ENCODE measurements at places on chromosomes 3 and 15.

DNA sequence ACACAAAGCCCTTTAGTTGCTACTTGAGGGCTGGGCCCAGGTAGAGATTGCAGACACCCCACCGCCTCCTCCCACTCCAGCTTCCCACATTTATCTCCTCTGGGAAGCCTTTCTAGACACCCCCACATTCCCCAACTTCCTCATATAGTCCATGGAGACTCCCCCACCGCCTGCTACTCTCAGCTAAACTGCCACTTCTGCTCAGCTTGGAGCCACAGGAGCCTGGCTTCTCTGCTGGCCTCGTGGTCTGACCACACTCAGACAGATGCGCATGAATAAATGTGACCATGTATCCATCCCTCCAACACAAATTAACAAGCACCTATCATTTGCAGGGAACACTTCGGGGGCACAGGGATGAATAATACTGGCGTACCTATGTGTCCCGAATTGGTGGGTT, 10.5 kb upstream of the ACSBG1 start:
- H3K36me3 ChIP-seq = no peaks in the 10 kb centered on the region
- no peaks in the 10 kb centered on the region for H3K27me3 ChIP-seq
- no peak overlapping the region for H3K27ac ChIP-seq
- H3K4me3 ChIP-seq = no peak overlapping the region

- no peaks in the 10 kb centered on the region for H3K4me1 ChIP-seq
- H3K27me3 ChIP-seq = no peaks in the 10 kb centered on the region
- H3K4me3 ChIP-seq = no peak overlapping the region
These were observed 14.6 kb upstream of the NIT2 start for GRCh38 chr3:100319951-100320350.

DNA sequence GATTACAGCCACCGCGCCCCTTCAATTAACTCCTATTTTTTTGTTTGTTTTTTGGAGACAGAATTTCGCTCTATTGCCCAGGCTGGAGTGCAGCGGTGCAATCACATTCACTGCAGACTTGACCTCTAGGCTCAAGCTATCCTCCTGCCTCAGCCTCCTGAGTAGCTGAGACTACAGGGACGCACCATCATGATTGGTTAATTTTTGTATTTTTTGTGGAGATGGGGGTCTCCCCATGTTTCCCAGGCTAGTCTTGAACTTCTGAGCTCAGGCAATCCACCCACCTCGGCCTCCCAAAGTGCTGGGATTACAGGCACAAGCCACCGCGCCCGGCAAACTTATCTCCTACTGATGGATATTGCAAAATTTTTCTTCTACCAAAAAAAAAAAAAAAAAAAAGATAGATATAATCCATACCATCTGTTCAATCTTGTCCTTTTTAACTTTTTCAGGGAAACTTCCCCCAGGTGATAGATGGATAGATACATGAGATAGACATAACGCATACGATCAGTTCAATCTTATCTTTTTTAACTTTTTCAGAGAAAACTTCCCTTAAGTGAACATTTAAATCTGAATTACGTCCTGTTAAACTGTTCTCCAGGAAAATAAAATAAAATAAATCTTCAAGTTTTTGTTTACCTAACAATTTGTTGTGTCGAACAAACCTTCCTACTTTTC, 693 bp upstream of the RPSA start:
- DNase-seq = no peak
- peak overlapping the region; percentile 72 for H3K4me3 ChIP-seq
- no peaks in the 10 kb centered on the region for H3K27me3 ChIP-seq
- peak overlapping the region; percentile 73 for H3K27ac ChIP-seq

DNA sequence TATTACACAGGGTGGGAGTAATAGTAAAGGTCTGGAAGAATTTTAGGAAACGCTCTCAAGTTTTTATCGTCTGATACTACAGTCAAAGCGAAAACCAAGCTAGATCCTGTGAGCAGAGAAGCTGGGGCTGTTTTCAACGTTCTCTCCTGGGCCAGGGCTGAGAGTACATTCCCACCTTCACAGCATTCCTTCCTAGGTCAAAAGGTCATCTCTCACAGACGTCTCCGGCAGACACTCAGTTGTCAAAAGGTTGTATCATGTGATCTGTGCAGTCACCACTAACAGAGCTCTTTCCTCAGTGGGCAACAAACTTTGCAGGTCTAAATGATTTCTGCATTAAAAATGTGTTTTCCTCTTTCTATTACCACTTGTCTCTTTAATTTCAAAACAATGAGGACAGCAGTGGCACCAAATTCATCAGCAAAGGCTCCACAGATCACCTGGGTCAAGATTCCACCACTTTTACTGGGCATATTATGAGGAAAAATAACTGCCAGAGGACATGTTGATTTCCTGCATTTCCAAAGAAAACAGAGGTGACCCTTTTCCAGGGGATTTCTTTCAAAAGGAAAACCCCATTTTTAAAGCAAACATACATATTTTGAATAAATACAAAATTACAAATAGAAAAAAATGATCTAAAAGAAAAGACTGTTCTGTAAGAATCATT, 41.9 kb downstream of the MEIS2 start:
- H3K27me3 ChIP-seq = no peaks in the 10 kb centered on the region
- no peaks in the 10 kb centered on the region for H3K4me1 ChIP-seq
- no peaks in the 10 kb centered on the region for H3K36me3 ChIP-seq

GRCh38 chr3:48187579-48188265, 495 bp downstream of the CDC25A start:
- peak; percentile 58 for DNase-seq
- H3K27ac ChIP-seq = peak overlapping the region; percentile 21
- H3K4me3 ChIP-seq = peak overlapping the region; percentile 58
- peaks cover 10% of the 10 kb centered on the region for H3K4me1 ChIP-seq
- no peaks in the 10 kb centered on the region for H3K27me3 ChIP-seq

DNA sequence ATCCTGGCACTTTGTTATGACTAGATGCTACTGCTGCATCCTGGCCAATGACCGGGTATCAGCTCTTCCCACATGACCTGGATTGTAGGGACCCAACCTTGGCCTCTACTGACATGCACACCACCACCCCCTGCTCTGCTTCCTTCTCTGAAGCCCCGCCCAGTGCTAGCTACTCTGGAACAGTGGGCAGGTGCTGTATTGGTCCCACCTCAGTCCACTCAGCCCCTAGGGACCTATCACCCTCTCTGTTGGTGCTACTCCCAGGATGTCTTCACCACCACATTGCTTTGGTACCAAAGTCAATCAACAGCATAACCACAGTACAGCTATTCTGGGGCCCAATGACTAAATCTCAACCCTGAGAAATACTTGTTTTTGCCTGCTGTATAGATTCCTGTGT, 170.2 kb upstream of the PRICKLE2 start:
- H3K4me3 ChIP-seq = no peak overlapping the region
- H3K4me1 ChIP-seq = no peaks in the 10 kb centered on the region
- no peaks in the 10 kb centered on the region for H3K27me3 ChIP-seq
- H3K27ac ChIP-seq = no peak overlapping the region

DNA sequence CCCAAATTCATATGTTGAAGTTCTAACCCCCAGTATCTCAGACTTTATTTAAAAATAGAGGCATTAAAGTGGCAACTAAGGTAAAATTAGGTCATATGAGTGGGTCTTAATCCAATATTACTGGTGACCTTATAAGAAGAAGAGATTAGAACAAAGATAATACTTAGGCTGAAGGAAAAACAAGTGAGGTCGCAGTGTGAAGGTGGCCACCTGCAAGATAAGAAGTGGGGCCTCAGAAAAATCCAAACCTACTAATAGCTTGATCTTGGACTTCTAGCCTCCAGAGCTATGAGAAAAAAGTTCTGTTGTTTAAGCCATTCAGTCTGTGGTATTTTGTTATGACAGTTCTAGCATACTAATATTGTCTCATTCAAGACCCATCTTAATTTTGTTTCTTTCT, 159.9 kb upstream of the PEX5L start:
- H3K36me3 ChIP-seq = no peaks in the 10 kb centered on the region
- no peaks in the 10 kb centered on the region for H3K27me3 ChIP-seq
- H3K4me3 ChIP-seq = no peak overlapping the region
- H3K4me1 ChIP-seq = no peaks in the 10 kb centered on the region
- no peak for DNase-seq

- no peaks in the 10 kb centered on the region for H3K36me3 ChIP-seq
- H3K27me3 ChIP-seq = no peaks in the 10 kb centered on the region
- H3K4me1 ChIP-seq = no peaks in the 10 kb centered on the region
- DNase-seq = no peak
- no peak overlapping the region for H3K4me3 ChIP-seq
These were observed 182.7 kb upstream of the GADL1 start for GRCh38 chr3:31077021-31077601.

DNA sequence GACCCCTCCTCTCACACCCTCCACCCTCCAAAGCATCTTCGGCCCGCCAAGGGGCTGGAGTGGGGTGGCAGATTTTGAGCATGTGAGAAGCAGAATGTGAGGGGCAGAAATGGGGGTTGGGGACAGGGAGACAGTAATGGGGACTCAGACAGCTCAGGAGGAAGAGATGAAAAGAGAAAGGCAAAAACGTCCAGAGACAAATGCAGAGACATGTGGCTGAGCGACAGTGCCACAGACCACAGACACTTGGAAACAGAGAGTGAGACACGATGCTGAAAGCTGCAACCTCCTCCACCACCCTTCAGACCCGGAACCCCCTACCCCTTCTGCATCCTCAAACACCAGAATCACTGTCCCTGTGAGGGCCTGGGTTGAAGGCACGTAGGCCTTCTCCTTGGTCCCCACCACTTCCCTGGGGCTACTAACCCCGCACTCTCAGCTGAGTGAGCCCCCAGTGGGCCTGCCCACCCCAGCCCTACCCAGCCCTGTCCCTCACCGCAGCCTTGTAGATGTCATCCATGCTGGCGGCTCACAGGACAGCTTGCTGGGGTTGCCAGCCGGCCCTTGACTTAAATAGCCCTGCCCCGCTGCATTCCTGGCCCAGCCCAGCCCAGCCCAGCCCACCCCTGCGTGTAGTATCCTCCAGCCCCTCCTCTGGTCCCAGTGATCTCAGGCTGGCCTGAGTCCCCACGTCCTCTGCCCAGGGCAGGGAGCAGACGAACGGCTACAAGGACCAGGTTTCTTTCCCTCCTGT, at the start of gene TNNC1:
Gene TNNC1 (minus strand): TSS at position 546 of the 754 bp plus-strand sequence. CDS start 26 bp downstream, at position 520.
- no peak for DNase-seq
- no peaks in the 10 kb centered on the region for H3K27me3 ChIP-seq
- peaks cover 28% of the 10 kb centered on the region for H3K4me1 ChIP-seq

GRCh38 chr3:111143-112069, 85.2 kb upstream of the CHL1 start:
- no peaks in the 10 kb centered on the region for H3K27me3 ChIP-seq
- no peak for DNase-seq
- H3K4me3 ChIP-seq = no peak overlapping the region
- H3K4me1 ChIP-seq = no peaks in the 10 kb centered on the region

GRCh38 chr3:87855616-87856015, 203.2 kb downstream of the CGGBP1 start:
- H3K27ac ChIP-seq = no peak overlapping the region
- no peak for DNase-seq
- H3K4me3 ChIP-seq = no peak overlapping the region
- no peaks in the 10 kb centered on the region for H3K27me3 ChIP-seq
- no peaks in the 10 kb centered on the region for H3K36me3 ChIP-seq

- H3K27ac ChIP-seq = no peak overlapping the region
- H3K4me3 ChIP-seq = no peak overlapping the region
- DNase-seq = peak; percentile 21
- peaks cover 25% of the 10 kb centered on the region for H3K4me1 ChIP-seq
These were observed 990 bp upstream of the CLDN1 start for GRCh38 chr3:190323246-190323626.

DNA sequence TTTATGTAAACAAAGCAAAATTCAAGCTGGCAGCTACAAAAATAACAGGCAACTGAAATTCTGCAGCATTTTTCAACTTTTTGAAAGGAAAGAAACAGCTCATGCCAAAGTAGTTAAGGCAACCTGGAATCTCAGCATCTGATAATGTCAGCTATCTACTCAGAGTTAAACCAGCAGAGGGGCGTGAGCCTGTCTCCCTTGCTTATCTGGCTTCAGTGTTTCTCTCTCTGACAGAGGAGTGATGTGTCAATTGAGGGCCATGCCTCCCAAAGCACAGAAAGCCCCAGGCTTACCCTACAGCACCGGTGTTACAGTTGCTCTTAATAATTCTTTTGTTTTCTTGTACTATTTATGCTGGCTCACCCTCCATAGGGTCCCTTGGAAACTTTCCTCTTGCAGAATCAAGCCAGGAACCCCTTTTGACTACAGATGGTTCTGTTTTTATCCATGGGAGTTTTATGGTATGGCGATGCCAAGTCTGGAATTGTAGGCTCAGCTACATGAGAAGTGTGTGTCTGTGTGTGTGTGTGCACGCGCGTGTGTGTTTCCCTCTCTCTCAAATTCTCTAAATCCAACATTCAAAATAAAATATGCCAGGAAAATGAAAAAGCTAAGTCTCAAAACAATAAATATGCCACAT, 7.3 kb downstream of the TMEM212 start:
- no peaks in the 10 kb centered on the region for H3K36me3 ChIP-seq
- peaks cover 12% of the 10 kb centered on the region for H3K4me1 ChIP-seq

DNA sequence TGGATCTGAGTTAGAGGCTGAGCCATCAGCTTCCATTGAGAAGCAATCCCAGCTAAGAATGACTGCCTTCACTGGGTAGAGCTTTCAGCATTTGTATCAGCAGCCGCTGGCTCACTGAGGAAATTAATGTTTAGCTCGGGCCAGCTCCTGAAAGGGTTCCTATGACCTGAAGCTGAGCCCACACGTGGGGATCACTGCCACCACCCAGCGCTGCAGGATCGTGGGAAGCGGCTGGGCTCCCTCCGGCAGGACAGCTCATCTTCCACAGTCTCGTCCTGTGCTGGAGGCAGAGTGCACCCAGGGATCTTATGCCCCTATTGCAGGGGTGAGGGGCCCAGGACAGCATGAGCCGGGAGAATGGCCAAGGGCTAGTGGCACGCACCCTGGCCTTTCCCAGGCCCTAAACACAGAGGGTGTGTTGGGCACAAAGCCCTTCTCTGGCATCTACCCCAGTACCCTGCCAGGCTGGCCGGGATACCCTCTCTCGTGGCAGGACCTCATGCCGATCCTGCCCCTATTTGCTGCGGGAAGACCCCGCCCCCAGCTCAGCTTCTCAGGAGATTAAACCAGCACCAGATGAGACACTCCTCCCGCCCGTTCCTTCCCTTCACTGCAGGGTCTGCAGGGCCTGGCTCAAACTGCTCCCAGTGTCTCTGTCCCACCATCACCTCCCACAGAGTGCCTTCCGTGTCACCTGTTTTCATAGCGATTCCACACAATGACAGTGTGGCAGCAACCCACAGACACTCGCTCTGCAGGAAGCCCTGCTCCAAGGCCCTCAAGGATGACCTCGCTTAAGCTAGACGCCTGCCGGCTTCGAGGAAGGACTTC, 28.5 kb downstream of the KLHL25 start:
- no peak overlapping the region for H3K27ac ChIP-seq
- H3K36me3 ChIP-seq = no peaks in the 10 kb centered on the region
- H3K27me3 ChIP-seq = no peaks in the 10 kb centered on the region
- H3K4me3 ChIP-seq = no peak overlapping the region
- no peaks in the 10 kb centered on the region for H3K4me1 ChIP-seq
